Stimulated activated naive CD4-positive, alpha-beta T cell treated with Interleukin-2 at 50 U/mL for 16 hours (primary cell): ENCODE measurements at places on chromosomes 4 and X.
A peak's percentile ranks its signal among the peaks of the same experiment; 100 is the strongest.

- no peak for DNase-seq
These were observed 100.7 kb upstream of the MAP3K15 start for GRCh38 chrX:19616016-19616415.

GRCh38 chrX:150692831-150693724 lies at the start of gene MTMR1:
Gene MTMR1 (plus strand): TSS chrX:150693396. CDS start chrX:150693531, 135 bp downstream.
- peak; percentile 41 for DNase-seq

DNA sequence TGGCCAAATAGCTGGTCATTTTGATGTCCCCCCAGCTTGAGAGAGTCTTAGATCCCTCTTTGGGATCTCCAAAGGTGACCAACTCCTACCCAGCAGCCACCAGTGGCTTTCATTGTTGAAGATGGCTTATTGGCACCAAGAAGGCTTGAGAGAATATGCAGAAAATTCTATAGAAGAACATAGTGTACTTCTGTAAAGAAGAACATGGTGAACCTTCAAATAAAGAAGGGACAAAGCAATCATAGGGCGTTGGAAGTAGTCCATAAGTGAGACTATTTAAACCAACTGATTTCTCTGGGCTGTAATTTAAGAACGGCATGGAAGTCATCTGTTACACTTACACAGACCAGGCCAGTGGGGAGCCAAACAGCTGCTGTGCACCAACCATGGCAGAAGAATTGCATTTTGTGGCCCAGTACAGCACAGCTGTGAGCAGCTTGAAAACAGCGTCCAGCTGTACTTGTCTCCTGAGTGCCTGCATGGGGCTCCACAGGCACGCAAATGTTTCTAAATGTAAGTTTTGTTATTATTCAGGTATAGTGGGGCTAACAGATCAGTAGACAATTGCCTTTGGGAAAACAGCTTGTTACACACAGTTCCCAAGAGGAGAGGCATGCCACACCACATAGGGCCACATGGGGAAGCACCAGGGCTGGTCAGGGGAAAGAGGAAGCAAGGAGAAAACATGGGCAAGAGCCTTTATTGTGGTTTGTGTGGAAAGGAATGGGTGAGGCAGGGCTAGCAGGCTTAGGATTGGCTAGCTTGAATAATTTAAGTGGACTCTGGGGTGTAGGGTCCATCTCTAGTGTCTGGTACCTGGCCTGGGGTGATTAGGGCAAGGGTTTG lies 125.0 kb downstream of the ARHGAP6 start:
- no peak for DNase-seq

GRCh38 chr4:16082426-16083240 lies 1.2 kb downstream of the PROM1 start:
- no peak for DNase-seq

- no peak for DNase-seq
These were observed 28.8 kb downstream of the ASIC5 start for GRCh38 chr4:155837203-155837796.

DNA sequence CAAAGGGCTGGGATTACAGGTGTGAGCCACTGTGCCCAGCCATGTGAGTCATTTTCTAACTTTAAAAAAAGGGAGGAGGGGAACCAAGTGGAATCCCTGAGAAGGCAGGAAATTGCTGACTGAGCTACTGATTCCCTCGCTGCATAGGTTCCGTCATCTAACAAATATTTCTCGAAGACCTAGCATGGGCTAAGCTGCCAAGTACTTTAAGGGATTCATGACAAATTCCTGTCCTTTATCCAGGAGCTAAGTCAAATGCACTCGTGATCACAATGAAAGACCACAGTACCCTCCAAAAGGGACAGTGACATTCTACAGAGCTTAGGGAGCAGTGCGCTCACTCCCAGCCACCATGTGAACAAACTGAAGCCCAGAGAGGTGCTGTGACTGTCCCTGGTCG lies 33.2 kb upstream of the MAN2B2 start:
- no peak for DNase-seq

DNA sequence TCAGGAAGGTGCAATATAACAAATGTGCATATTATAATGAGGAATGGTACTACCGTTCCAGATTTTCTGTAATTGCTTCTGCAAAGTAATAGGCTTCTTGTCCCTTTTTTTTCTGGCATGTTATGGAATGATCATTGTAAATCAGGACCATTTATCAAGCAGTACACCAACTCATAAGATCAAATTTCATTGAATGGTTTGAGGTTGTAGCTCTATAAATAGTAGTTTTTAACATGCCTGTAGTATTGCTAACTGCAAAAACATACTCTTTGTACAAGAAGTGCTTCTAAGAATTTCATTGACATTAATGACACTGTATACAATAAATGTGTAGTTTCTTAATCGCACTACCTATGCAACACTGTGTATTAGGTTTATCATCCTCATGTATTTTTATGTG lies 12.6 kb downstream of the IBSP start:
- DNase-seq = no peak

DNA sequence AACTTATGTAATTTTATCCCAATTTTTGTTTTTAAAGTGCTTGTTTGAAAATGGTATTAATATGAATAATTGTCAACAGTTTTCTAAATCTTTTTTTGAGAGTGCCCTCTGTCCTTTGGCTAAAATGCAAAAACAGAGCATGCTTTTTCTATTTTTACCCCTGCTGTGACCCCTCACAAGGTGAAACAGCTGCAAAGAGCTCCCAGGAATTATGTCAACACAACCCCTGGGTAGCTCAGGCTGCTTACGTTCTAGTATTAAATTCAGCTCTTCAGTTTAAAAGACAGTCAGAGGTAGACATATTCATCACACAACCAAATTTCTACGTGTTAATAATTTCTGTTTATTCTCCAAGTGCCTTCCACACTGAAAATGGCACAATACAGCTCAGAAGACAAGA lies 367.5 kb downstream of the PRDM5 start:
- DNase-seq = no peak

DNA sequence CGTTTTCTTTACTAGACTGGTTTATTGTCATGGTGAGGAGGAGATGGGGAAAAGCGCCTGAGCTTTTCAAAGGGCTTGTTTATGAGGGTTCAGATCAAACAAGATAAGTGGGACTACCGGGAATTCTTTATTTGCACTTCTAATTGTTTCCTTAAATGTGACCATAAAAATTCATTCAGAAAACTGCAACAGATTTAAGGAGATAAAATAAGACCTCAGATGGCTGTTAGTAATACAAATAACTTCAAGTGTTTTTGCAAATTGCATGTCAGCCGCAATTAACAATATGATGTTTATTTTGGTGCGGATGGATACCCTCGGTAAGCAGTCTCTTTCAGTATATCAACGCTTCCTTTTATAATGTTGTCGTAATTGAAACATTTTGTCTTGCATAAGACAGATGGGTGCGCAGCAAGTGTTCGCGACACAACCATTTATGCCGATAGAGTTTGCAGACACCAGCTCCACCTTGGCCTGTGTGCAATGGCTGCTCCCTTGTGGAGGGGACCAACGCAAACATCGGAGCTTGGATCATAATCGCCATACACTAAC lies 151.0 kb downstream of the C4orf33 start:
- DNase-seq = no peak

DNA sequence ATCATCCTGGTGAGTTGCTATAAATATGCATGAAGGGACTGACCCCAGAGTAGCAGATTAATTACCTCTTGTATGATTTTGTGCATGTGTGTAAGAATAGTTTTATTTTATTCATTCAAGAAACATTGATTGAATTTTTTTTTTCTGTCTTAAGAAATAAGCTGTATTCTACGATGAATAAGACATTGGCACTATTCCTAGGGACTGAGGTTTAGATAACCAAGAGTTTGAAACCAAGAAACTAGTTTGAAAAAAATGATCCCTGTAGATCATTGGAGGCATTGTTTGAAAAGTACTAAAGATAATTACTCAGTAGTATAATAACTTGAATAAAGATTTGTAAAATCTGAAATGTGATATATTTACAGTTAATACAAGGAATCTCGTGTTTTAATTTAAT lies 1086.9 kb downstream of the PCDH7 start:
- no peak for DNase-seq

GRCh38 chrX:65772842-65773241 lies 105.4 kb downstream of the MSN start:
- no peak for DNase-seq

DNA sequence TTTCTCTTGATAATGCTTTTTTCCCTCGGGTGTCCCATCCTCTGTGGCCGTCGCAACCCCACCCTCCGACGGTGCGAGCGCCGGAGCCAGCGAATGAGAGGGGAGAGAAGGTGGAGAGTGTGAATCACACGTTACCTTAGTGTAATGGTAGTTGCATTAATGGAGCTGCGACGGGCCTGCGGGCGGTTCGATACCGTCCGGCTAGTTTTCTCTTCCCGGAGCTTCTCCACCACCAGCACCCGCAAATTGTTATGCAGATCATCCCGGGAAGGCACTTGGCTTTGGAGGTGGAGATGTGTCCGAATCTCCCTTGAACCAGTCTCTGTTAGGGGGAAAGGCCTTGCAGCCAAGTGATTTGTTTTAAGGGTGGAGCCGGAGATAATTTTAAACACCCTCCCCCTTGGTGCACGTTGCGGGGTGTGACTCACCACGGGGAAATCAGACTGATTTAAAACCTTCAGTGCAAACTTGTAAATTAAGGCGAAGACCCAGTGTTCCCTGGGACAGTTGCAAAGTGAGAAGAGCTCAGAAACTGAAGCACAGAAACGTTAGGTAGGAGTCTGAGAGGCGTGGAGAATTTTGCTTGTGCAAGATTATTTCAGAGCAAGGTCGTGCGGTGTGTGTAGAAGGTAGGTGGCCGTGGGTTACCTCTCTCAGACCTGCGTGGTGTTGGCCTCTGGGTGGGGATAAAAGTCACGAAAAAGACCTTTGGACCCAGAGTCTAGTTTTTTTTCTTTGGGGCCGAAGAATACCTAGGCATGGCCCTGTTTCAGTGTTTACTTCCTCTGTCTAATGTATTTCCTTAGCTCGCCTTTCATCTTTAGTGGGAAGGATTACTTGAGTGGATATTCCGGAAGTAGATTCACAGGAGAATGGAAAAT lies 1.3 kb downstream of the AFF1 start:
- DNase-seq = peak; percentile 76

- DNase-seq = no peak
These were observed at the start of gene ENPEP for GRCh38 chr4:110475881-110476818. Gene ENPEP (plus strand): TSS chr4:110476155. CDS start chr4:110476415, 260 bp downstream.

DNA sequence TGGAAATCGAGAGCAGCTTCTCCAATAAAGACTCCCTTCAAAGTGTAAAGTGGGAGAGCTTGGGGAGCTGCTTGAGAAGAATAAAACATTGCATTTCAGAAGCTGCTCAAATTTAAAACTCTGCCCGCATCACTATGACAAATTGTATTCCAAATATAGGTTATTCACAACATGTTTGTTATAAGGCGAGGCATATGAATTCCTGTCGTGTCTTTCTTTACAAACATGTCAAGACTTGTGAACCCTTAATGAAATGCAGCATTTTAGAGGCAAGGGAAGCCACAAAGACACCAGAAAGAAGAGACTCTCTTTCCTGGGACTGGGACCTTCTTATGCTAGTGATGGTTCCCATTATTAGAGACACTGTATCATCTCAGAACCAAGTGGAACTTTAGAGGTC lies 311.2 kb downstream of the DHX15 start:
- no peak for DNase-seq

GRCh38 chrX:107571296-107571998 lies 56.9 kb upstream of the PRPS1 start:
- no peak for DNase-seq

GRCh38 chrX:98371994-98372393 lies 1488.3 kb downstream of the RPA4 start:
- DNase-seq = no peak
